ENCODE measurements at places on chromosomes 6 and 20.

DNA sequence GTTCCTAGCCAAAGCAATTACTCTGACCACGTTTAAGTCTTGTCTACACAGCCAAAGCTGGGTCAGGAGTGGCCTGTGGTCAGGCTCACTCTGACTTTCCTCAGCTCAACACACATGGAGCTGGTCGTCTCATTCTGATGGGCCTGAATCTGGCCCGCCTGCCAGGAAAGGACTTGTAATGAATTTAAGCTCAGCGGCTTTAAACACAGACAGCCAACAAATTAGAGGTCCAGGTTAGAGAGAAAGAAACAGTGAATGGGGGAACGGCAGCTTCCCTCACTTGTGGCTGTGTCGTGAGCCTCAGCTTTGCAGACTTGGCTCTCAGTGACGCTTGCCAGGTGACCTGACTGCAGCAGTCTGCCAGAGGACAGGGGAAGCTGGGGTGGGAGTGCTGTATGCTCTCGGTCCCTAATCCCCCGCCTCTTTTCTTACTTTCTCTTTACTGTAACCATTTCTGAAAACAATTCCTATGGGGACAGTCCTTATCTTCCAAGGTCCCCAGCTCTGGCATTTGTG, 121.9 kb upstream of the AGPAT4 start:
- no peak for DNase-seq

GRCh38 chr6:104483225-104483834, 376.4 kb downstream of the HACE1 start:
- peak; percentile 39 for DNase-seq

DNA sequence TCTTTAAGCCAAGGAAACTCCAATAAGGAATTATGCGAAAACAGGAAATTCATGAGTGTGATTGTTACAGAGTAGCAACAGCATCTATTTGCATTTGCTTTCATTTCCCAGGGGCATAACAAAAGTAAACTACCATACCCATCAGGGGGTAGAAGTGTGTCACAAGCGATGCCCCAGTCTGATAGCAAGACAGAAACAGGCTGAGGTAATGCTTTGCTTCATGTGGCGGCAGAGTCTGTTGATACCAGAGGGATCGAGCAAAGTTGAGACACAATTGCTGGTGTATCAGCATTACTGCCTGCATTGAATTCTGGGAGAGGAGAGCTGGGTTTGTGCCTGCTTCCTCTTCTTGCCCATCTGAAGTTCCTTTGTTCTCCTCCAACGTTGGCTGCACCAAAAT, 51.2 kb upstream of the LYRM2 start:
- DNase-seq, result peak; percentile 65

GRCh38 chr6:25257686-25258348, 21.4 kb upstream of the CARMIL1 start:
- DNase-seq, result peak; percentile 35

GRCh38 chr6:11852061-11852651, 73.6 kb upstream of the ADTRP start:
- no peak for DNase-seq

GRCh38 chr6:53710788-53711187, 45.2 kb upstream of the KLHL31 start:
- no peak for DNase-seq

- DNase-seq, result no peak
Observed at GRCh38 chr6:73656531-73657145, 2.8 kb upstream of the SLC17A5 start.

DNA sequence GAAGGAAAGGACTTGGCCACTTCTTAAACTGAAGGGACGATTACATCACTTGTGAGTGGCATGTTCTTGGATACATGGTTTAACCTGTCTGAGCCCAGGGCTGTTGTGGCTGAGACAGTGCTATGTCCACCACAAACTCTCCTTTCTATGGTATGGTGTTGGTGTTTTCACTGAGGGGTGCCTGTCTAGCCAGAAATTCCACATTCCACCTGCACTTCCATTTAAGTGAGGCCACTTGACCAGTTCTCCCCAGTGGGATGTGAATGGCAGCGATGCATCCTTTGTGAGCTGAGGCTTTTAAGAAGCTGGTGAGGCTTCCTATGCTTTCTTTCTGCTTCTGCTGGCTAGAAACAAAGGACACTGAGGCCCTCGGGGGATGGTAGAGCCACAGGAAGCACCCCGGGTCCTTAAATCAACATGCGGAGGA, 151.4 kb upstream of the CHD6 start:
- peak; percentile 43 for DNase-seq

DNA sequence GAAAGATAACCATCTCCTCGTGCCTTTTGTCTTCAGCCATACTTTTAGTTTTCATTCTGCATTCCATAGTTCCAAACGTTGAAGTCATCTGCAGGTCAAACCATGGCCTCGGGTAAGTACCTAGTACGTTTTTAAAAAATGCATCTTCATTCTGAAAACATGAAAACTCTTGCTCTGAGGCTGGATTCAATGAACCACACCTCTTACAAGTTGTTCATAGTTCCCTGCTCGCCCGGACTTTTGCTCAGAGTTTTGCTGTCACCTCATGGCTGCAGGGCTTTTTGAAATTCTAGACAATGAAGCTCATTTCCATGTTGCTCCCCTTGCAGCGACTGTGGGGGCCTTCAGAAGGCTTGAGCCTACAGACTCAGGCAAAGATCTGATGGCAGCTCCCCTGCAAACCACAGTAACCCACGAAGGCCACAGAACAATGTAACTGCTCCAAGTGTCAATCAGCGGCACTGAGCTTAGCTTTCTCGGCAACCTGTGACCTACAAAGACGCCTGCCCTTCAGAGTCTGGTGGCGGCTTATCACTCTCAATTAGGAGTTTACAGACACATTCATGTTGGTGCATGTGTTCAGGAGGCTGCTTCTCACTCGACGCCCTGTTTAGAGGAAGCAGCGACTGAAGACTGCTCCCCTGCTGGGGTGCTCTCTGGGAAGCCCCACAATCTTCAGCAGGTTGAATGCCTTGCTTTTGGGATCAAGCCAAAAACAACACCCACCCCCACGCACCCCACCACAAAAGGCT, 61.2 kb downstream of the FOXC1 start:
- DNase-seq, result no peak

DNA sequence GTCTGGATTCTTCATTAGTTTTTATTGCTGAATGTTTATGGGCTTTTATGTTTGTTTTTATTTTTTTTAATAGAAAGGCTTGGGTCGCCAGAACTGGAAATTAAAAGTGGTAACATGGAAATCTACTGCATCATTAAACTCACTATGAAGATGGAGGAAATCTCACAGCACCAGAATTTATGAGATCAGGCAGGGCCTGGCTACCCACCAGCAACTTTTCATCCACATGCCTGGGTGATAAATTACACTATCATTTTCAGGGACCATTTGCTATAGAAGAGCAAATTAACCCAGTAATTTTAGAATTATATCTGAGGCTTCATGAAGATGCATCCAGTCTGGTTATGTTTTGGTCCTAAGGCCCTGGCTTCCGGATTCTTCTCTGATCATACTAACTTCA, 57.8 kb upstream of the PLCB4 start:
- no peak for DNase-seq

GRCh38 chr6:21005816-21006570, 471.7 kb downstream of the CDKAL1 start:
- no peak for DNase-seq
